ENCODE measurements at places on chromosomes 5 and 9.

DNA sequence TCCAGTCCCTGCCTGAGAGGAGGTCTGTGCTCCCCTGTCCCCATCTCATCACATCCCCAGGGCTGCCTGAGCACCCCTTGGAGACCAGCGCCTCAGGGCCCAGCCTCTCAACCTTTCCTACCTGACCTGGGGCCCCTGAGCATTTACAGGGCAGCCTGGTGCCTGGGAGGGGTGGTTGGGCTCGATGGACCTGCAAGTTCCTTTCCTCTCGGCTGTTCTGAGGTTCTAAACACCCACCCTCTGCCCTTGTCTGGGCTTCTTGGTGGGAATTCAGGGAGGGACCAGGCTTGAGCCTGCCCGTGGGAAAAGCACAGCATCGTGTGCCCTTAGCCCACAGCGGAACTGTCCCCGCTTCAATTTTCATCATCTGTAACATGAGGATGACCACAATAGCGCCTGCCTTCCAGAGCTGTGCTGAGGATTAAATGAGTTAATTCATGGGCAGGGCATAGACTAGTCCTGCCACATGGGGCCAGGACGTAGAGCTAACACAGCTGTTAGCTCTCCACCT lies 91.0 kb upstream of the SH3PXD2B start:
- DNase-seq: no peak

GRCh38 chr9:134605966-134606357 lies 35.6 kb upstream of the COL5A1 start:
- no peak for DNase-seq

- DNase-seq: no peak
These were observed 29.8 kb upstream of the MSX2 start for GRCh38 chr5:174694611-174695010.

DNA sequence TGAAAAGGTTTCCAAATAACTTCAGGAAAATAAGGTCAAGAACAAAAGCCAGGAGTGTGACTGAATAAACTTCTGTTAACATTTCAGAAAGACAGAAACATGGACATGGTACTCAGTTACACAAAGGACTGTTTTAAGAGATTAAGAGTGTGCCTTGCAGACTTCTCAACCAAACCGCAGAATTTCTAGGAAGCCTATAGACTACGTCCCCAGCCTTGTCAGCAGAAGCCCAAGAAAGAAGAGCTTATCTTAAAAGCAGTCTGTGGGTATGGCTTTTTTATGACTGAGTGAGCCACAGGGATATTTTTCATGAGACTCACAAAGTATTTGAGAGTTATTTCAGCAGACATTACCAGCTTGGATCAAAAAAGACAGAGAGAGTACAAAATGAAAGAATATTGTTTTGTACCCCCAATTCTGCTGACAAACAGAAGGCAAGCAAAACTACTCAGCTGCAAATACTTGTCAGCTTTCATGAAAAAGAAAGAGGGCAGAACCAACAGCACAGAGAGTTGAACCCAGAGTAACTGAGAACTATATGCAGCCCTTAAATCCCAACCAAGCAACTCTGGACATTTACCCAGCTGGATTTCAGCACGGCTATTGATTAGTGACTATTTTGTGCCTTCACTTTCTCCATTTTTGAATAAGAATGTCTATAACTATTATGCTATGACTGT lies 711.0 kb upstream of the CTNND2 start:
- DNase-seq: no peak

DNA sequence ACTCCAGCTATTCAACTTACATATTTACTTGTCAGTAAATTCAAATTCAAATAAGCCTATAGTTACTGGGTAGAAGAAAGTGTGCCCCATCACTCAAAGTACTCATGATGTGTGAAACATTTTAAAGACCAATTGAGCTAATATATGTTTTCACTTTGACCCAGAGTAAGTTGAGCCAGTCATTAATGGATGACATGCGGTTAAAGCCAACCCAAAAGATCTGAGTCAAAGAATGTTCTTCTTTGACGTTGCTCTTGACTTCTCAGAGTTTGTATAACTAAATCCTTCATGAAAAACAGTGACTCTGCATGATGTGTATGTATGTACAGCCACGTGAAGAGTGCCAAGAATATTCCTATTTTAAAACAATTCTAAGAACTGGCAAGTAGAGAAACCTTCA lies 237.4 kb downstream of the NR2F1-AS1 start:
- no peak for DNase-seq

DNA sequence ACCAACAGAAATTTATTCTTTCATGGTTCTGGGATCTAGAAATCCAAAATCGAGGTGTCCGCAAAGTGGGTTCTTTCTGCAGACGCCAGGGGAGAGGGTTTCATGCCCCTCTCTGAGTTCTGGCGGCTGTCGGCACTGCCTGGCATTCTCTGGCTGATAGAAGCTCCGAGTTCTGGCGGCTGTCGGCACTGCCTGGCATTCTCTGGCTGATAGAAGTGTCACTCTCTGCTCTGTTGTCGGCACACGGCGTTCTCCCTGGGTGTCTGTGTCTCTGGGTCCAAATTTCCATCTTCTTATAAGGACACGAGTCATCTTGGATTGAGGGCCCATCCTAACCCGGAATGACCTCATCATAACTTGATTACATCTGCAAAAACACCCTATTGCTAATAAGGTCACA lies 7.6 kb downstream of the GFI1B start:
- DNase-seq: no peak

- DNase-seq: no peak
These were observed 429.9 kb downstream of the NR2F1-AS1 start for GRCh38 chr5:93151121-93151520.

Data from caudate nucleus (tissue), 63 donors.